ENCODE measurements at places on chromosomes 4 and X. TPM values are rescaled to one million over a fixed set of nuclear protein-coding genes. Genes with fewer than 3 reads are reported as not detected.

Gene GPC3
- total RNA-seq = 4.2 TPM

Gene HMGB3
- 131 TPM for total RNA-seq

- DNase-seq = peak; percentile 91
Observed at GRCh38 chr4:5979981-5980380, 38.2 kb downstream of the C4orf50 start.

- DNase-seq = no peak
Observed at GRCh38 chr4:38670939-38671591, 7.1 kb downstream of the KLF3 start.

DNA sequence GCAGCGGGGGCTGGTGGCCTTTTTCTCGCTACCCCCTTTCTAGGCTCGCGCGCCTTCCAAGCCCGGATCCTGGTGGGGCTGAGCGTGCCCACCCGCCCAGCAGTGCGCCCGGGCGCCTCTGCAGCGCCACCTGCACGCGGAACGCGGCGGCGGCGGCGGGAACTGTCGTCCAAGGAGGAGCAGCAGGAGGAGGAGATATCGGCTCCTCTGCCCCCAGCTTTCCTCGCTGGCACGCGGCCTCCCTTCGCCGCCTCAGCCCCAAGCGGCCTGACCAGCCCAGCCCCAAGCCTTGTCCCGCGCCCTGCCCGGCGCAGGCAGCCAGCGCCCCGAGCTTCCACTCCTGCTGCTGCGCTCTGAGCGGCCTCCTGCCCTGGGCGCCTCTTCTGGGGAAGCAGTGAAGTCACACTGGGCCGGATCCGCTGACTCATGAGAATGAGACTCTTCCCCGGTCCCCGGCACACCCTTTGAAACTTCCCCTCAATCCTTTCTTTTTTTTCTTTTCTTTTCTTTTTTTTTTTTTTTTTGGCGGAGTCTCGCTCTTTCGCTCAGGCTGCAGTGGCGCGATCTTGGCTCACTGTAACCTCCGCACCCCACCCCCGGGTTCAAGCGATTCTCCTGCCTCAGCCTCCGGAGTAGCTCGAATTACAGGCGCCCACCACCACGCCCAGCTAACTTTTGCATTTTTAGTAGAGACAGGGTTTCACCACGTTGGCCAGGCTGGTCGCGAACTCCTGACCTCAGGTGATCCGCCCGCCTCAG is 10.6 kb upstream of the ELF4 start:
- DNase-seq = peak; percentile 75

DNA sequence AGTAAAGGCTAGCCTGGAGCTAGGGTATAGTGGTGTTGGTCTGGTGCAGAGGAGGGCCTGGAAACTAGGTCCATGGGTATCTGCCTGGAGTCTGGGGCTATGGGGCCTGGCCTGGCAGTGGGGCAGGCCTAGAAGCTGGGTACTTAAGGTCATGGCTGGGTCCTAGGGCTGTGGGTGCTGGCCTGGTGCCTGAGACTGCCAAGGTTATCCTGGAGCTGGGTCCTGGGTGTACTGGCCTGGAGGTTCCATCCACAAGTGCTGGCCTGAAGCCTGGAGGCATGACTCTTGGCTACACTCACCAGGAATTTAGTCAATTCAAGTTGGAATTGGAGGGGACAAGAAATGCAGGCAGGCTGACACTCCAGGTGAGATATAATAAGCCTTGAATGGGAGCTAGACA is 108.4 kb upstream of the ZCCHC13 start:
- no peak for DNase-seq

GRCh38 chrX:110086916-110087484 is 84.1 kb downstream of the TMEM164 start:
- DNase-seq = no peak

GRCh38 chr4:73916172-73916925 is 47.2 kb downstream of the CXCL1 start:
- DNase-seq = no peak

DNA sequence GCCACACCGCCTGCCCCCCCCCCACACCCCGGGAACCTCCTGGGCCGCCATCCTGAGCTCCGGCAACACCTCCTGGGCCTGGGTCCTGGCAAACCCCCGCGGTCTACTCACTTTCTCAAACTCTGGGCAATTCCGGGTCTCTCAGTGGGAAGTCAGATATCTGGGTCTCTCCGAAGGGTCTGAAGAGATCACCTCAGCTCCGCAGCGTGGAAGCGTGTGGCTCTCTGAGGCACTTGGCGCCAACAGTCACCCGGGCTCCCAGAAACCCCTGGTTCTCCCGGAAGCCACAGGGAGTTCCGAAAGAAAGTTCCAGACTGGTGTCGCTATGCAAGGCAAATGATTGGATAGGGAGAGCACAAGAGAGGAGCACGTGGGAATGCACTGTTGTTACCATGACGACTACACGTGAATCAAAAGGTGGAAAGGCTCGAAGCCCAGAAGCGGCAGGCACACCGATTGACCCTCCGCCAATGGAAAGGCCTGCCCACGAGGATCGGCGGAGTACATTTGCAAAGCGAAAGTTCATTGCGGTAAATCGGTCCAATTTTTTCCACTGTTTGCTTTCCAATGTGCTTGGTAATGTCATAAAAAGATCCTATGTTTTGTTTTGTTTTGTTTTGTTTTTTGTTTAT is at the start of gene PNMA6E:
PNMA6E (minus strand) TSS at position 218 of the 632 bp plus-strand sequence. CDS start 2,501 bp downstream, outside the sequence.
- DNase-seq = no peak

DNA sequence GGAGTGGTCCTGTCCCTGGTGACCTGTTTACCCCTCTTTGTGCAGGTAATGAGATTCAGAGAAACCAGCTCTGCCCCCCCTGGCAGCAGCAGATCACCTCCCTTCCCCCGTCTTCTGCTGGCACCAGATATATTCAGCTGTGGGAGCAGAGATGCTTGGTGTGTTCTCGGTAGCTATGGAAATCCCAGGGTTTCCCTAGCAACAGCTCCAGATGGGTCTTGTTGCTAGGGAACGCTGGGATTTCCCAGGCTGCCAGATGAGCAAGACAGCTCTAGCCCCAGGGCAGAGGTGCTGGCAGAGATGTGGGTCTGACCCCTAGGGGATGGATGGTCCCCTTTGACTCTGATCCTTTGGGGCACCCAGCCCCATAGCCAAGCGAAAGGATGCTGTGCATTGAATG is 20.2 kb downstream of the CETN2 start:
- DNase-seq = peak; percentile 43

DNA sequence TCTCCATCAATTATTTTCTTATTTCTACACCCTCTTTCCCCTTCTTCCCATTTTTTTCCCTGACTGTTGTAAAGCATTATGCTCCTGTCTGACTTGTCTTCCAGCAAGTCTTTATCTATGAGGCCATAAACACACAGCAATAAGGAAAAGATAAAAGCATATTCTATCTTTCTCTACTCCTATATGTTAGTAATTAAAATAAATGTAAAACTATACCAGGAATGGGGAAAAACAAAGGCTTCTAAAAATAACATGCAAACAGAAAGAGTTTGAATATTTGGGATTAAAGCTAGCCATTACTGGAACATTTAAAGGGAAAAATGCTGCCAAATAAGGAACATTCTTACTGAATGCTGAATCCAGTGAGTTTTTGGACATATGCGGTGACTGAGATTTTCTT is 471.7 kb upstream of the HS3ST1 start:
- DNase-seq = no peak

- DNase-seq = no peak
Observed at GRCh38 chr4:55509266-55509665, 37.4 kb downstream of the CLOCK start.

DNA sequence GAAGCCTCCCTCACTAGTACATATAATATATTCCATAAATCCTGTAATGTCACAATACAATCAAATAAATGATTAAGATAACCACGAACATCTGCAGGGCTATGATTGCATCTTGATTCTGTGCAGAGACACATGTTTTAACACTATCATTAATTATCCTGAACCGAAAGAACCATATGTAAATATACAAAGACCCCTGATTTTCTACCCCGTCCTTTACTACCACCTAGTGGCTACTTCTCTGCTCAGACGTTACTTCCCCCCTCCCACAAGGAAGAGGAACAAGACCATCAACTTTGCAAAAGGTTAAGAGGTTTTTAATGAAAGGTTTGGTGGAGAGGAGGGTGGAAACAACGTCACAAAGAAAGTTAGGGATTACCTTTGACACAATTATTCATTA is 134.0 kb downstream of the COL4A6 start:
- no peak for DNase-seq

- no peak for DNase-seq
Observed at GRCh38 chr4:13933191-13933590, 305.7 kb upstream of the BOD1L1 start.

Measured in glutamatergic neuron (in vitro differentiated cells).